ENCODE measurements at places on chromosomes 13 and 19. TPM values are rescaled to one million over a fixed set of nuclear protein-coding genes. Genes with fewer than 3 reads are reported as not detected.

Gene PPM1N
- 0.28 TPM for polyA plus RNA-seq

Gene KIR3DL1
- not detected for polyA plus RNA-seq

Gene CEACAM6
- polyA plus RNA-seq = 3.4 TPM

Gene STAP2
- polyA plus RNA-seq = 38.3 TPM

Gene KLK4
- polyA plus RNA-seq = not detected

Gene PLK5
- 0.28 TPM for polyA plus RNA-seq

Gene KLHL26
- polyA plus RNA-seq = 3.8 TPM

Gene CYP4F12
- 12.1 TPM for polyA plus RNA-seq

Gene ZNF8
- 9.8 TPM for polyA plus RNA-seq

- no peak for DNase-seq
Measured at GRCh38 chr19:42521346-42522030, 6.8 kb downstream of the CEACAM1 start.

DNA sequence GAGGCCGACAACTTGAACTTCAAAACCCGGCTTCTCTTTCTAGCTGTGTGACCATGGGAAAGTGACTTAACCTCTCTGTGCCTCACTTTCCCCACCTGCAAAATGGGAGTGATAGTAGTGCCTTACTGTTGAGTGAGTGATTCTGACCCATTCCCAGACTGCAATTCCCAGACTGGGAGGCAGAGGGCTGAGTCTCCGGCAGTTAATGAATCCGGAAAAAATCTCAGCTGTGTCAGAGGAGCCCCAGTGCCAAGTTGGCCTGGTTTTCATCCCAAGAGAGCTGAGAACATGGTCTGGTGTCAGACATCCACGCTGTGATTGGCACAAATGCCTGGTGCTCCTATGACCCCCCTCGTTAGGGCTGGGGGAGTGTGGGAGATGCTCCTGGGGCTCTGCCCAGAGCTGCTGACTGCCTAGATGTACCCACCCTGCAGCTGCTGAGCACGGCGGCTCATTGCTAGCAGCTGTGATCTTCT, 50.0 kb downstream of the PIN1 start:
- peak; percentile 32 for DNase-seq

GRCh38 chr13:67228031-67228430, 2.1 kb downstream of the PCDH9 start:
- DNase-seq = no peak

DNA sequence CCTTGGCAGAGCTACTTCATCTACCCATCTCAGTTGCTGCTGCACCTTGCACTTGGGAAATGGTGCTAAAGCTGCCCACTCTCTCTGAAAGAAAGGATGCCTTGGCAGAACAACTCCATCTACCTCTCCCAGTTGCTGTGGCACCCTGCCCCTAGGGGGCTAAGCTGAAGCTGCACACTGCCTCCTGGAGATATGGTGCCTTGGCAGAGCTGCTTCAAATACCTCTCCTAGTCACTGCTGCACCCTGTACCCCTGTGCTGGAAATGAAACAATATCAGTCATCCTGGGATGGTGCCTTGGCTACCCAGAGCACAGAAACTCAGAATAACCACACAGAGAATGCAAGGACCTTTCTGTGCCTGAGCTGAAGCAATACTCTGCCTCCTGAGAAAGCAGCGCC, 615.8 kb downstream of the DIAPH3 start:
- no peak for DNase-seq

GRCh38 chr19:45815481-45816216, 541 bp upstream of the RSPH6A start:
- DNase-seq = peak; percentile 41

- DNase-seq = no peak
Measured at GRCh38 chr19:15436826-15437110, 13.0 kb downstream of the WIZ start.

GRCh38 chr13:23350009-23350408, 83.5 kb downstream of the SACS start:
- DNase-seq = no peak

DNA sequence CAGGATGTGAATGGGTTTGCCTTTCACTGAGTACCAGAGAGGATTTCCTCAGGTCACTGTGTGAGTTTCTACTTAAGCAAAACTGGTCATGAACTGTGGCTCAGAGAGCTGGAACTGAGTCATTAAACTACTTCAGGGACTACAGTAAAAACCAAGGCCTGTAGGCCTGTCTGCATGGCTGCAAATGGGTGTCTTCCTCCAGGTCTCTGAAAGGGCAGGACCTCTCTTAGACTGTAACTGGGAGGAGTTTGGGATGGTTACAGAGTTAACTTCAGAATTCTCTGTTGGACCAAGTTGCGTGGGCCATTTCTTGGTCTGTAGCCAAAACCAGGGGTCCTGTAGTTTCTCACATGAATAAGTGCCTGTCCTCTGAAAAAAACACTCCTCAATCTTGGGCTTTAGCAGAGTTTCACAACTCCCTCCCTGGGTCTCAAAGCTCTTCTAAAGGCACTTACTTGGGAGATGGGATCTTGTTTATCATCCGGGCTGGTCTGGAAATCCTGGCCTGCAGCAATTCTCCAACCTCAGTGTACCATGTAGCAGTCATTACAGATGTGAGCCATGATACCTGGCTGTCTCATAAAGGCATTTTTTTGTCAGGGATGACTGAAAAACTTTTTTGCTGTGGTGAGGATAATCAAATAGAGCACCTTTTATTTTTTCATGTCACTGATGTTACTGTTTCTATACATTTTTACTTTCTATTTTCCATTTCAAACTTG, 19.7 kb downstream of the ZNF714 start:
- DNase-seq = no peak

GRCh38 chr13:51805925-51806324, 2.0 kb upstream of the DHRS12 start:
- no peak for DNase-seq

- no peak for DNase-seq
Measured at GRCh38 chr19:44680536-44680935, 9.3 kb downstream of the CEACAM19 start.

GRCh38 chr13:24276306-24276705, 33.1 kb upstream of the C1QTNF9 start:
- no peak for DNase-seq

GRCh38 chr19:46529622-46530451, 34.2 kb upstream of the PNMA8B start:
- peak; percentile 54 for DNase-seq

DNA sequence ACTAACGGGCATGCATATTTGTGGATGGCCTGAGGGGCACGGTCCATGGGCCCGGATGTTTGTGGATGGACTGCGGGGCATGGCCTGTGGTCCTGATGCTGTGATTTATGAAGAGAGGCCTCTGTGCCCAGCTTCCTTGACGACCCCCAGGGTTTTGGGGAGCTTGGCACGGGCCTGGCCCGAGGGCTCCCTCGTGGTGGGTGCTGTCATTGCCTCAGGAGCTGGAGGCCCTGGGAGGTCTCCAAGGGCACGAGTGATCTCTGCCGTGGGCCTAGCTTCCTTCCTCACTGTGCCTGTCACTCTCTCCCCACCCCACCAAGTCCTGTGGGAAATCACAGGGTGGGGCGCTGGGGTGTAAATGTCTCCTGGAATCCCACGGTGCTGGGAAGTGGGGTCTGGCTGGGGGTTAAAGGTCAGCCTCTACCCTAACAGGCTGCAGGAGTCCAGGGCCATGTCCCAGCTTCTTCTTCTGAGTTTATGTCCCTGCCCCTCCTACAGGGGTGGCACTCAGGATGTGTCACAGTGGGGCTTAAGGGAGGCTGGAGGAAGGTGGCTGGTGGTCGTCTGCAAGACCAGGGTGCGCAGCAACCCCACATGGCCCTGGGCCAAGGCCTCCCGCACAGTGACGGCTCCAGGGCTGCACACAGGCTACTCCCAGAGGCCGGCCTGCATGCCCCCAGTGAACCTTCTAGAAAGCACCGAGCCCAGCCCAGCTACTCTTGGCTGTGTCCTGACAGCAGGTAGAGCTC, 27.6 kb upstream of the RANBP3 start:
- DNase-seq = no peak

- DNase-seq = no peak
Measured at GRCh38 chr13:53501387-53501786, 472.8 kb downstream of the OLFM4 start.

- no peak for DNase-seq
Measured at GRCh38 chr13:66264971-66265370, 965.2 kb downstream of the PCDH9 start.

- DNase-seq = no peak
Measured at GRCh38 chr19:11843722-11844121, 4.8 kb upstream of the ZNF439 start.

- DNase-seq = no peak
Measured at GRCh38 chr13:101944521-101944920, 457.3 kb downstream of the FGF14 start.

GRCh38 chr13:50529154-50529882, 314.2 kb downstream of the DLEU7 start:
- DNase-seq = no peak

DNA sequence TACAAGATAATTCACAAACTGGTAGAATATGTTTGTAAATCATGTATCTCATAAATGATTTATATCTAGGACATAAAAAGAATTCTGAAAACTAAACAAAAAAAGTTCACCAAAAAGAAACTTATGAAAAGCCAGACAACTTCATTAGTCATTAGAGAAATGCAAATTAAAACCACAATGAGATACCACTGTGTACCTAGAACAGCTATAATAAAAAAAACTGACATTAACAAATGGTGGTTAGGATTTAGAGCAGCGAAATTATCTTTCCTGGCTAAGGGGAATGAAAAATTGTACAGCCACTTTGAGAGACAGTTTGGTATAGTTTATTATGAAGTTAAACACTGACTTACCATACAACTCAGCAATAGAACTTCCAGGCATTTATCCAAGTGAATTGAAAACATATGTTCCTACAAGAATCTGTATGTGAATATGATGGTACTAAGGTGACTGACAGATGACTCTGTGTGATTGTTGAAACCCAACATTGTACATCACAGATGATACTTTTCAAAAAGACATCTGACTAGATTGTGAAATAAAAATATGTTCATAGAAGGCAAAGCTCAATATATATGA, 41.8 kb downstream of the UGGT2 start:
- no peak for DNase-seq

- DNase-seq = no peak
Measured at GRCh38 chr13:59885076-59885475, 278.7 kb downstream of the DIAPH3 start.

- no peak for DNase-seq
Measured at GRCh38 chr13:21344662-21345176, 114.4 kb downstream of the ZDHHC20 start.

GRCh38 chr13:75178436-75178835, 303.5 kb downstream of the TBC1D4 start:
- no peak for DNase-seq

- no peak for DNase-seq
Measured at GRCh38 chr13:110411688-110412059, 104.6 kb downstream of the COL4A2 start.

GRCh38 chr13:32600890-32601289, 14.6 kb downstream of the PDS5B start:
- no peak for DNase-seq

DNA sequence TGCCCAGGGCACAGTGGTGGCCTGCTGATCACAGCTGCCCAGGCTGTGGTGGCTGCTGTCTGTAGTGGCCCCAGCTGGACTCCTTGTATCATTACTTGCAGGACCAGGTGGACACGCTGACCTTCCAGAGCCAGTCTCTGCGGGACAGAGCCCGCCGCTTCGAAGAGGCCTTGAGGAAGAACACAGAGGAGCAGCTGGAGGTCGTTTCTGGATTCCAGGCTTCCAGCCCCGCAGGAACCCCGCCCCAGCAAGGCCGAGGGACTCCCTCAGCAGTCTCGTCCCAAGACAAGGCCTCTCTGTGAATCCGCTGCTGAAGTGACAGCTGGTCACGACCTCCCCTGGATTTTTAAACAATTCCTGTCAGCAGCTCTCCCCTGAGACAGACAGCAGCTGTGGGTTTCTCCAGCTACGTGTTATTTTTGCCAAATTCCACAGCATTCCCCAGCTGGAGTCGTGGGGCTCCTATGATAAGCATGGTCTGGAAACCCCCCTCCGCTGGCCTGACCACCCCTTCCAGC, 98.3 kb downstream of the SLC7A1 start:
- peak; percentile 91 for DNase-seq

- no peak for DNase-seq
Measured at GRCh38 chr13:36965767-36966166, 33.4 kb downstream of the ALG5 start.

- DNase-seq = no peak
Measured at GRCh38 chr13:99630269-99630898, 129.1 kb downstream of the TM9SF2 start.

GRCh38 chr13:41461527-41462139, 4.3 kb downstream of the RGCC start:
- no peak for DNase-seq

DNA sequence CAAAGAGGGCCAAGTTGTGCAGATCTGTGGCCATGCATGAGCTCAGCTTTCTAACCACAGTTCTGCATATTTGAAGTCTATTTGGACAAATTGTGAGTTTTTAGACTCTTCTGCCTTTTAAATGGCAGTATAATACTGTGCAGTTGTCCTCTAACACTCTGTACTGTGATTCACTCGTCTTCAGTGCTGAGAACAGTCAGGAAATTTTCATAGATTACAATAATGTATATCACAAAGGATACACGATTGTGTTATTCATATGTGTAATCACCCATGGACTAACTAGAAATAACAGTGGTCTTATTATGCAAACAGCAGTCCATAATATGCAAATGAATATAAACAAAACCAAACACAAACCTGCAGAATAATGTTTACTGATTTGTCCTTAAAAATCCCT, 259.1 kb downstream of the PCDH9 start:
- no peak for DNase-seq

GRCh38 chr19:46205183-46205984, 24.2 kb upstream of the IGFL1 start:
- no peak for DNase-seq

- no peak for DNase-seq
Measured at GRCh38 chr19:5826531-5827341, 12.8 kb downstream of the FUT6 start.

DNA sequence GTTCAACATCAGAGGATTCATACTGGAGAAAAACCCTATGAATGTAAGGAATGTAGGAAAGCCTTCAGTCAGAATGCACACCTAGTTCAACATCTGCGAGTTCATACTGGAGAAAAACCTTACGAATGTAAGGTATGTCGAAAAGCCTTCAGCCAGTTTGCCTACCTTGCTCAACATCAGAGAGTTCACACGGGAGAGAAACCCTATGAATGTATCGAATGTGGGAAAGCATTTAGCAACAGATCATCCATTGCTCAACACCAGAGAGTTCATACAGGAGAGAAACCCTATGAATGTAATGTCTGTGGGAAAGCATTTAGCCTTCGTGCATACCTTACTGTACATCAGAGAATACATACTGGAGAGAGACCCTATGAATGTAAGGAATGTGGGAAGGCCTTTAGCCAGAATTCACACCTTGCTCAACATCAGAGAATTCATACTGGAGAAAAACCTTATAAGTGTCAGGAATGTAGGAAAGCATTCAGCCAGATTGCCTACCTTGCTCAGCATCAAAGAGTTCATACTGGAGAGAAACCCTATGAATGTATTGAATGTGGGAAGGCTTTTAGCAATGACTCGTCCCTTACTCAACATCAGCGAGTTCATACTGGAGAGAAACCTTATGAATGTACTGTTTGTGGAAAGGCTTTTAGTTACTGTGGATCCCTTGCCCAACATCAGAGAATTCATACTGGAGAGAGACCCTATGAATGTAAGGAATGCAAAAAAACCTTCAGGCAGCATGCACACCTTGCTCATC, 15.4 kb downstream of the ZNF570 start:
- no peak for DNase-seq
